ENCODE measurements at places on chromosomes 3 and 15.

- no peak for DNase-seq
Observed at GRCh38 chr3:188712248-188712924, 459.4 kb upstream of the TPRG1 start.

GRCh38 chr3:10205451-10206165, 40.9 kb downstream of the IRAK2 start:
- DNase-seq = no peak

DNA sequence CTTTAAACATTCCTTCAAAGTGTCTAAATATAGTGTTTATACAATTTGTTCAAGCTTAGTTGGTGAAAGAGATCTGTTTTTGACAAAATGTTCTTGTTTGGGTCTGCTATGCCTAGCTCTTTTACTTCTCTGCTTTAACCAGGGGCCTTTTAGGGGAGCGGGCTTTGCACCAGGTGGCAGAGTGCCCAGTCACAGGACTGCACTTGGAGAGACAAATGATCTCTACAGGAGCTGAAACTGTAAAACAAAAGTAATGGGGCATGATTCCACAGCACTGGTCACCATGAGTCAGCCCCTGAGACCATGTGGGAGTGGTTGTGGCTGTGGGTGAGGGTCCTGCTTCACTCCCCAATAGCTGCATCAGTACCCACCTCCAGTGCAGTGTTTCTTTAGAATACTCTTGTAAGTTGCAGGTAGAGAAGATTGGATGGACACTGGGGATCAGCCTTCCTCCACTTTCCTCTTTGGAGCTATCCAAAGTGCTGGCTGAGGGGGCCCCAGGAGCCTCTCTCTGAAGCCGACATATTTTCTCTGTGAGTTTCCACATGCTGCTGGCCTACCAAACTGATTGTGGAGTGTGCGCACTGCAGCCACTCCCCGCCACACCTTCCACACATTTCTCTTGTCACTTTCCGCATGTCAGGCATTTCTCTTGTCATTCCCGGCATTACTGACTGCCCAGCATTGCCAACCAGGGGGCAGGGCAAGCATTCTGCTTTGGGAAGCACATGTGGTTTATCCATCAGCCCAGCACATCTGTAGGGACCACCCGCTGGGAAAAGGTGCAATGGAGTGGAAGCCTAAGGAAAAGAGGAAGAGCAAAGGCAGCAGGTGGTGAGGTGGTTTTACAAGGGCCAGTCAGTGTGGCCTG, 110.0 kb downstream of the EPHB1 start:
- no peak for DNase-seq

DNA sequence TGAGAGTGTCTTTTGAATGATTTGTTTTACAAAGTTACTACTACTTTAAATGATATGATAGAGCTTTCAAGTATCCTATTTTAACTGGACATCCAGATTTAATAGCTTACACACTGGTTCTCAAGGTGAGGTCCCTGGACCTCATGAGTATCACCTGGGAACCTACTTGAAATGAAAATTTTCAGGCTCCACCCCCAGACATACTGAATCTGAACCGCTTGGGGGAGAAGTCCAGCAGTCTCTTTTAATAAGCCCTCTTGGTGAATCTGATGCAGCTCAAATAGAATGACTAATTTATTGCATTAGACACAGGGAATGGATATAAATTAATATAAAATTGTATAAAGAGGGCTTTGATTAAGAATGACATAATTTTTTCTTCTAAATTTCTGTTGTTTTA, 29.4 kb upstream of the SLITRK3 start:
- DNase-seq = no peak

- no peak for DNase-seq
Observed at GRCh38 chr3:122458992-122459391, 43.1 kb upstream of the WDR5B start.

DNA sequence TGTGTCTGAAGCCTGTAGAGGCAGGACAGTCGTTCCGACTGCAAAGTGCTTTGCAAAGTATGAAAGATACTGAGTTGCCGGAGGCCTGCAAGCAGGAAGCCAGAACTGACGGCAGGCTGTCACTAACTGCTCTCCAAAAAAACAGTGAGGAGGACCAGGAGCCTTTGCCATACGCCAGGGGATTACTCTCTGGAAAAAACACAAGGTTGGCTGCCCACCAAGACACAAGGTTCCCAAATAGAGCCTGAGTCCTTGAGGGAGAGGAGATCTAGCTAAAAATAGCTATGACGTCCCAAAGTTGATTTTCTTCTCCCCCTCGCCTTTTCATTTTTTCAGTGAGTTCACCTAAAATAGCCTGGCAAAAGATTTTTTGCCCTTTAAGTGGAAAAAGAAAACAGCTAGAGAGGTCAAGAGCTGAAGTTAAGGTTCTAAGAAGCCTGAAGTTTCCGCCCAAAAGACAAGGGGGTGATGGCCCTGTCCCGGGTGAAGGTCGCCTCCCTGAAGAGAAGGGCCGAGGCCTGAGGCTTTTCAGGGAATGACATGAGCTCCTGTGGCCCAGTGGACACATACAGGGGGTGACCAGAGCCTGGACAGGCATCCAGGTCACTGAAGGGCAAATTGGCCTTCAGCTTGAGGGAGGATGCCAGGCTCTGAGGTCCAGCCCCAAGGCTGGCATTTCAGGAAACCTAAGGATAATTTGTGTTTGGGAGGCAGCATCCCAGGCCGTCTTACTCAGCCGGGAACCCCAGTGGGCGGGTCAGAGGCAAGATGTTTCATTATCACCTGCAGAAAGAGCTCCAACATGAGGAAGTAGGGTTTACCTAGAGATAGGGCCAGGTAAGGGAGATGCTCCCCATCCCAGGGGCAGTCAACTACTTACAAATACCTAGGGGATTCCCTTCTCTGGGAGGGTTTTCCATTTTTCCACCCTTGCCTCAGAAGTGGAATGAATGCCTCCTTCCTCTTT, 44.9 kb upstream of the DGKG start:
- no peak for DNase-seq

DNA sequence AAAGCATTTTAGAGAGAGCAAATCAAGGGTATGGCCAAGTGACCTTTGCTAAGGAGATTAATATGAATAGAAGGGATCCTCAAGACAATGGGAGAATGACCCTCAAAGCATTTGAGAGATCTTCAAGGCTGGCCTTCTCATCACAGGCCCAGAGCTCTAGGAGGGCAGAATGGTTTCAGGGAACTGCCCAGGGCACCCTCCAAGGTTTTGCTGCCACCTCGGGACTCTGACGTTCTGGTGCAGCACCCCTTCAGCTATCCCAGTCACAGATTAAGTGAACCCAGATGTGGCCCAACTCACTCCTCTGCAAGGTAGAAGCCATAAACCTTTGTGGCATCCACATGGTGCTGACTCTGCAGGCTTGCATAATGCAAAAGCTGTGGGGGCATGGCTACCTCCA, 209.3 kb downstream of the TLE3 start:
- no peak for DNase-seq

GRCh38 chr15:53974813-53975212, 3.4 kb upstream of the UNC13C start:
- DNase-seq = no peak

GRCh38 chr15:88637841-88638625, 783 bp upstream of the ISG20 start:
- DNase-seq = no peak

- no peak for DNase-seq
Observed at GRCh38 chr3:37072892-37073291, 79.6 kb downstream of the MLH1 start.

GRCh38 chr3:64163755-64164148, 61.5 kb downstream of the PRICKLE2 start:
- DNase-seq = peak; percentile 22

DNA sequence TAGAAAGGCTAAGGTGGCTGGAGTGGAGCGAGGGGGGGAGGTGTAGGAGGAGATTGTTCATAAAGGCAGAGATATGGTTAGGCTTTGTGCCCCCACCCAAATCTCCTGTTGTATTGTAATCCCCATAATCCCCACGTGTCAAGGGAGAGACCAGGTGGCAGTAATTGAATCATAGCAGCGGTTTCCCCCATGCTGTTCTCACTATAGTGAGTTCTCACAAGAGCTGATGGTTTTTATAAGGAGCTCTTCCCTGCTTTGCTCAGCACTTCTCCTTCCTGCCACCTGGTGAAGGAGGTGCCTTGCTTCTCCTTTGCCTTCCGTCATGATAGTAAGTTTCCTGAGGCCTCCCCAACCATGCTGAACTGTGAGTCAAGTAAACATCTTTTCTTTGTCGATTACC, 64.7 kb upstream of the CFAP161 start:
- no peak for DNase-seq

GRCh38 chr3:22117091-22117490, 366.1 kb upstream of the ZNF385D start:
- DNase-seq = no peak

DNA sequence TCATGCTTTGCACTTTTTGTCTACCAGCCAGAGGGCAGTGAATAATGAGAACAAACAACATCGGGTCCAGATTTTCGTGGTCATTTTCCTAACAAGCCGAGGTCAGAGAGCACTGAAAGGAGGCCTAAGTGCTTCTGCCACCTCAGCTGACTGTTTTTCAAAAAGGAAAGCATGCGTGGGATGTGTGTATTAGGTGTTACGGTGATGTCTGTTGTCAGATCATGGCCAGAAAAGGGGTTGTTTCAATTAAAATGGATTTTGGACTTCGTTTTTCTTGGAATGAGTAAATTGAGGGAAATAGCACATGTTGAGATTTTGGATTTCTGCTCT, 99.5 kb downstream of the APBA2 start:
- DNase-seq = no peak

DNA sequence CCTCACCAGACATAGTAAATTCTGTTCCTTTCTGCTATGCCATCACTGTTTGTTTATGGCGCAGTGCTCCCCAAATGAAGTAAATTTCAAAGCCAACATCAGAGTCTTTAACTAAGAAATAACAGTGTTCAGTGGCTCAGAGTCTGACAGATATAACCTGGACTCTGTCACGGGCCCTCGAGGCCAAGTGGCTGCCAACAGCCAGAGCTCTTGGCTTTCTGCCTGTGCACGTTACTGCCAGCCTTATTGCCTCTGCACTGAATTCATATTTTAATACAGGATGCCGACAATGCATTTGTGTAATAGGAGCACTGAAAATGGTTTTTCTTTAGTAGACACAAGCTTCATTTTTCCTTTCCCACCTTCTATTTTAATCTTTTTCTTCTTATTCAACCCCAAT, 219.9 kb downstream of the NLGN1 start:
- no peak for DNase-seq

DNA sequence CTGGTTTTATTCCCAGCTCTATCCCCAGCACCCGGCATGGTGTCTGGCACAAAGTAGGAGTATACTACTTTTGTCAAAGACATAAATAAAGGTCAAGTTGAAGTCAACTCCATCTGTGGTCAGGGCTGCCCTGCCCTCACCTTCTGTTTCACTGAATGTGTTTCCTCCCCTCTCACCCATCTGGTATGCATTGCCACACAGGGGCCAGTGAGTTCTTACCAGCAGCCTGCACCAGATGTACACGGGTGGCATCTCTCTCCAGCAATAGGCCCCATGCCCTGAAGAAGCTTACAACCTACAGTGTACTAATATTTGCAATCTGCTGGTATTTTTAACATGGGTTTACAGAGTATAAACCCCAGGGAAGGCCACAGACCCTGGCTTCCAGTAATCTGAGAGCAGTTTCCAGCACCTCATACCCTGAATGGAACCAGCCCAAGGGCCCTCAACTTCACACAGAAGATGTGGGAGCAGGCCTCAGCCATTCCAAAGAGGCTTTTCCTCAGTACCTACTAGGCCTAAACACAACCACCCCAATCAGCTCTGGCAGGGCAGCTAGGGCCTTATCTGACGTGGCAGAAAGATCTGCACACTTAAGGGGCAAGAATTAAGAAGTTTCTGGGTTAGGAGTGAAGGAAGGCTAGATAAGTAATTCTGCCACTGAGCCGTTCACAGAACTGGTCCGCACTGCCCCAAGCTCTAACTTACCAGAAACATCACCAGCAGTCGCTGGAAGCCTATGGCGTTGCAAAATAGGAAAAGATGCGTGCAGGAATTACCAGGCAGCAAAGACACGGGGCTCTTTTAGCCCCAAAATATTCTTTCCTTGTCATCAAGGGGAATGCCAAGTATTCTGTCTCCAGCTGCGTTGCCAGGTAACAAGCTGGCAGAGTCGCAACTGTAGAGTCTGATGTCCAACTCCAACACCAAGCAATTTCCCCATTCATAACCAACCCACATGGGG, 2.1 kb downstream of the IDH2 start:
- DNase-seq = no peak

GRCh38 chr3:53503195-53503594, 8.8 kb downstream of the CACNA1D start:
- no peak for DNase-seq

- no peak for DNase-seq
Observed at GRCh38 chr3:129184396-129184657, 631 bp upstream of the CNBP start.

GRCh38 chr3:109257269-109257668, 59.0 kb downstream of the DPPA2 start:
- no peak for DNase-seq

- peak; percentile 23 for DNase-seq
Observed at GRCh38 chr3:98733812-98734281, 29.3 kb upstream of the ST3GAL6 start.
